ENCODE measurements at places on chromosomes 2 and 18.

DNA sequence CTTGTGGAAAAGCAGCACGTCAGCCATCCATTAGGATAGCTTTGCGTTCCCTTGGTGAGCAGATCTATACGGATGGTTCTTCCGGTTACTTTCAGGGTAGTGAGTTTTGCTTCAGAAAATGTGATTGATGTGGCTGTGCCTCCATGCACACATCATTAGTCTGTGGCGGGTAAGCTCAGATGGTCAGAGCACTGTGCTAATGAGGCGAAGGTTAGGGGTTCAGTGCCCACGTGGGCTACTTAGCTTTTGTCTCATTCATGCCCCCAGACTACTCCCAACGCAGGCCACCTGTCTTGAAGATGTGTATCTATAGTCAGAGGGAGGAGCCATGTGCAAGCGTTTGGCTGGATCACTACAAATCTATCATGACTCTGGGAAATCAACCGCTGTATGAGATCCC, 322.8 kb upstream of the POU3F3 start:
- DNase-seq, result no peak

- no peak for DNase-seq
Measured at GRCh38 chr18:6566338-6566911, 151.7 kb upstream of the L3MBTL4 start.

GRCh38 chr18:12744103-12744502, 41.3 kb downstream of the PSMG2 start:
- no peak for DNase-seq

DNA sequence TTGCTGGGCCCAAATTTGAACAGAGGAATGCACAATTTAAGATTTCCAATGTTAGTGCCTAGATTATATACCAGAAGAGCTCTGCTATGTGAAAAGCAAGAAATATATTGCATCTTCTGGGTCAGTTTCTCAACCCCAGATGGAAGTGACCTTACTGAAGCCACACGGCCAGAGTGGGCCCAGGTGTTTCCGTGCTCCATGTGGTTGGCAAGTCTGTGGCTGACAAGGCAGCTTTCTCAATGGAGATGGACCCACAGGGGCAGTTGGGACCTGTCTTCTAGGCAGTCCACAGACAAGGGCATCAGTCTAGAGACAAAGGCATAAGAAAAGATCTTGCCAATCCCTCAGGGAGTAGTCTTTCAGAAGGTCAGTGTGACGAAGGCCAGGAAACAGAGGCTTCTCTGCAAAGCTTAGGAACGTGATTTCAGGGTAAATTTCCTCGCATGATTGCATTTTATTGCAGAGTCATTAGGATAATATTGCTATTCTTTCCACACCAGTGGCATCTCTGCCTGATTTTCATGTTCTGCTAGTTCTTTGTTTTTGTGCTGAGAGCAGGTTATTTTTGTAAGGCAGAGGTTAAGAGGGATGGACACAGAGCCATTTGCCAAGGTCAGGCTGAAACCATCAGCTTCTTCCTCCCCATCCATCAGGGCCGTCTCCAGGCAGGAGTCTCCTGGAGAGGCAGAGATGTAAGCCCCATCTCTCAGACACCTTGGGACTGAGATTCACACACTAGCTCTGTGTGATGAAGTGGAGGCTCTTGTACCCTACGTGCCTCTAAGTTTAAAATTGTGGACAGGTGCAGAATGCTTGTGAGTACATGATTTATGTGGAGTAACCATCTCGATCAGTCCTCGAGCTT, 202.1 kb downstream of the ANKRD30B start:
- no peak for DNase-seq

- no peak for DNase-seq
Measured at GRCh38 chr2:241135737-241136136, 13.5 kb downstream of the PASK start.

Measured in stimulated activated CD4-positive, alpha-beta T cell treated with anti-CD3 and anti-CD28 coated beads, Interleukin-1b, Interleukin-23, amount 100 ng/mL, for 48 hours (primary cell).